CD4-positive, alpha-beta T cell treated with Interleukin-17A for 4 hours (primary cell): ENCODE measurements at places on chromosomes 13 and 19.

- no peak for DNase-seq
Observed at GRCh38 chr13:109565877-109566276, 220.5 kb downstream of the IRS2 start.

GRCh38 chr13:37225414-37226070 is 120.1 kb upstream of the CSNK1A1L start:
- no peak for DNase-seq

DNA sequence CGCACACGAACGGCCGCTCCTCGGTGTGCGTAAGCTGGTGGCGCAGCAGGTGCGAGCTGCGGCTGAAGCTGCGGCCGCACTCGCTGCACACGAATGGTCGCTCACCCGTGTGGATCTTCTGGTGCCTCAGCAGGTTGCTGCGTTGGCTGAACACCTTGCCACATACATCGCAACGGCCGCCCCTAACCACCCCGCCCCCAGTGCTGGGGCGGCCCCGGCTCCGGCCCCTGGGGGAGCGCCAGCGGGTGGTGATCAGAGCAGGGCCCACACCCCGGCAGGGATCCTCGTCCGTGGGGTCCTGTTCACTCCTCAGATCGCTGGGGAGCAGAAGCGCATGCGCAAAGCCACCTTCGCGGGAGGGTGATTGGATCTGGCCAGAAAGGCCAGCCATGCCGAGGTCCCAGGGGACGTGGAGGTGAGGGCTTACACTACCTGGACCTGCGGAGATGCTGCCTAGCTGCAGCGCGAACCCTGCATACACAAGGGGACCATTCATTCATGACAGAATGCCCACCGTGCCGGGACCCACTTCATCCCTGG is 4.7 kb upstream of the UBE2M start:
- peak; percentile 56 for DNase-seq

GRCh38 chr19:18278521-18279265 is 2.7 kb downstream of the JUND start:
- DNase-seq = peak; percentile 32

- DNase-seq = no peak
Observed at GRCh38 chr13:76131551-76131950, 495.4 kb downstream of the LMO7 start.

GRCh38 chr13:109859898-109860297 is 73.5 kb upstream of the IRS2 start:
- DNase-seq = no peak

DNA sequence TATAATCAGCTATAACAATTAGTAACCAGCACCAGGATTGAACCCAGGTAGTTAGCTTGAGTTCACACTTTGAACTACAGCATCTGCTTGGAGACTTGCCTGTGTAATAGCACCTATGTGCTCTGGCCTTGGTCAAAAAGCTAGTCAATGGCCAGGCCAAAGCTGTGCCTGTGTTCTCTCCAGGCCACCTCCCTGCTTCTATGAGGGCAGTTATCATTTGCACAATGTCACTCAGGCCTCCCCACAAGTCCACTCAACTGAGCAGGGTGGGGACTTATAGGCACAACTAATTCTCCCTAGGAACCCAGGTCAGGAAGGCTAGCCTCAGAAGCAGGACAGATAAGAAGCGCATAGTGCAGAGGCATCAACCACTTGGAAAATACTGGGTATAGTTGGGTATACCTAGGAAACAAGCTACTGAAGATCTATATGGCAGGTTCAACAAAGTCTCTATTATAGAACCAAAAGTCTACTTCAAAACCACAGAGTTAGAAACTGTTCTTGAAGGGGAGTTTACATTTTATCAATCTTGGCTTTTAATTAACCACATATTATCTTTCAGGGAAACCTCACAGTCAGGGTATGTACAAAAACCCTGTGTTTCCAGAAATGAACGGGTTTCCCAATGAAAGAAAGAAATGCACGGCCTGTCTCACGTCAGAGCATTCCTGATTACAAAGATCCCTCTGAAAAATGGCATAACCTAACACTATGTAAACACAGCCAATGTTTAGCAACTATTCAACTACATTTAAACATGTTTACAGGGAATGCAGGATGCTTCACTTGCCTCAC is 140.9 kb downstream of the ABCC4 start:
- no peak for DNase-seq

DNA sequence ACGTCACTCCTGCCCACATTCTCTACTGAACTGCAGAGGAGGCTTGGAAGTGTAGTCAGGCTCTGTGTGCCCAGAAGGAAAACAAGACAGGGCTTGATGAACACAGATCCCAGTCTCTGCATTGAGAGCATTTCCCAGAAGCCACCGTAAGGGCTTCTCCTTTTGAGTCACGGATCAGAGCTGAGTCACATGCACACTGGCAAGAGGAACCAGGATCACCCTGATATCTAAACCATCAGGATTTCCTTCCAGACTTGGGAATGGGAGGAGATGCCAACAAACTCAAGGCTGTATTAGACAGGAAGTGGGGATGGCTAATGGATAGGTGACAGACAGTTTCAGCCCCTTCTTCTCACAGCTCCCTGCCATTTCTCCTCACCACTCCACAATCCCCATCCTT is 17.7 kb upstream of the FBXO17 start:
- no peak for DNase-seq

- no peak for DNase-seq
Observed at GRCh38 chr13:19155321-19155861, 26.2 kb downstream of the TUBA3C start.

GRCh38 chr13:54852831-54853230 is 1824.2 kb downstream of the OLFM4 start:
- no peak for DNase-seq
